ENCODE measurements at places on chromosomes 3 and 15.

GRCh38 chr3:69422751-69423150 lies 36.9 kb upstream of the FRMD4B start:
- no peak for DNase-seq

DNA sequence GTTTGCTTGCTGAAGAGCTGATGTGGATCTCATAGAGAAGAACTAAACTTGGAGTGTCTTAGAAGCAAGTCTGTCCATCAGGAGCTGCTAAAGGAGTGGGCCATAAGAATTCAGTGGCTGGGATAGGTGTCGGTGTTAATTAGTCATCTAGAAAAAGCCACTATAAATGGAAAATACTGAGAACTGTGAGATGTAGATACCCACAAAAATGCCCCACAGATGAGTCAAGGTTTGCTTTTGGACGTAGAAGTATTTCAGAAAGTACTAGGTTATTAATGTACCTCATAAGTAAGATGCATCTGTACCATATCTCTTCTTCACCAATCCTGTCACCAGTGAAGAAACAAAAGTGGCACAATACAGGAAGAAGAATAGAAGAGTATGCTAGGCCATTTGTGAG lies 530.9 kb upstream of the TGFBR2 start:
- no peak for DNase-seq

DNA sequence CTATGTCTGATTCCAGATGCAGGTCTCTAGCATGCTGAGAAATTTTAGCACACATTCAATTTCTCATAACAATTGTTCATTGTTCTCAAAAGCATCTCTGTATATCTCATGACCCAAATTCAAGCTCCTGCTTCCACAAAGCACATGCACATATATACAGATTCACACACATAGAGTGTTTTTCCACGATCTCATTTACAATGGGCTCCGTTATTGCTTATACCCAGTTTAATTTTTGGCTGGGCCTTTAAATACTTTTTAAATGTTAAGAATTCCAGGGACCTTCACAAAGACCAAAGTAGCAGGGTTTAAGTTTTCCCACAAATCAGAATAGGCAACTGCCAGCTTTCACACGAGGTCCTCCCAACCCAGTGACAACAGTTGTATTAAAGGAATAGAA lies 333.5 kb upstream of the SEMA6D start:
- DNase-seq: no peak

- no peak for DNase-seq
Observed at GRCh38 chr3:177525987-177526712, 328.9 kb upstream of the TBL1XR1 start.

DNA sequence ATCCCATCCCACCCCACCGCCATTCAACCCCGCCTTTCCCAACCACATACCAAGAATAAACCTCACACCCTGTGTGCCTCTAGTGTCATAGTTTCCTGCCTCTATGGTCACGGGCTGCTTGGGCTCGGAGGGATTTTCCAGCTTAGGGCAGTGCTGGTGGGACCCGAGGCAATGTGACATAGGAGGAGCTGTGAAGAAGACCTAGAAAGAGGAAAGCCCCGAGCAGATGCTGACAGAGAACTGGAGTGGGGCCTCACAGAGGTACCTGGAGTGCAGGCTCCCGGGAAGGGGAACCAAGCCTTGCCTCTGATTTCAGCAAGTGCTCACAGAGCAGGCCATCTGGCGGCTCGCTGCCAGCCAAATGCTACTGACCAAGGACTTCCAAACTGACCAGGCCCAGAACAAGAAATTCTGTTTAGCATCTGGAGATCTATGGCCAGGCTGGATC lies 27.5 kb downstream of the BHLHE40 start:
- peak; percentile 85 for DNase-seq

DNA sequence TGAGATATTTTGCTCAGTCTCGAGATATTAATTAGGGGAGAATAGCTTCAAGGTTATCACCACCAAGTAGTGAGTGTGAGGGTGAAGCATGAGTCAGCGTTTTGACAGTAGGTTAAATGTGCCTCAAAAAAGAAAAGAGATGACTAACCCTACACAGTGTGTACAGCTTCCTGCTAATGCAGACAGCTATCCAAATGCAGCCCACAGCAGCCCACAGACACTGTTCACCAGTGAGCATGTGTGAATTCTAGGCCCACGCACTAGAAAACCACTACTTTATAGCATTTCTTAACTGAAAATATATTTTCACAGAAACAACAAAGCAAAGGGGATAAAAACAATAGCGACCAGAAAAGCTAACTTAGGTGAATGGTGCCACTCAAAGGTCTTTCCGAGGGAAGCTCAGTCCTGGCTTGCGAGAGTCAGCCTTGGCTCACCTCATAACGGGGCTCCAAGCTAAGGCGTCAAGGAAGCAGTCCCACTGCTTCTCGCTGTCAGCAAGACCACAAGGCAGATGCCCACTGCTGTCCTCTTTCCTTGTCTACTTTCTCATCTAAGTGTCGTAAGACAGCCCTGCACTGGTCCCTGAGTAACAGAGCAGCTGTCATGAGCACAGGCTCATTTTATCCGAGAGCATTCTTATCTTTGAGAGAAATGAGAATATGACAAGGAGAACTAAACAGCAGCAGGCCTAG lies 47.6 kb downstream of the TXNRD3 start:
- DNase-seq: no peak

- DNase-seq: no peak
Observed at GRCh38 chr3:41690766-41691563, 270.9 kb downstream of the ULK4 start.
